Activated CD8-positive, alpha-beta memory T cell treated with anti-CD3 and anti-CD28 coated beads, Interleukin-2, amount 50 U/mL, for 4 hours (primary cell): ENCODE measurements at places on chromosomes 3 and 15.

- DNase-seq: no peak
Measured at GRCh38 chr3:32632533-32633265, 52.3 kb upstream of the CNOT10 start.

DNA sequence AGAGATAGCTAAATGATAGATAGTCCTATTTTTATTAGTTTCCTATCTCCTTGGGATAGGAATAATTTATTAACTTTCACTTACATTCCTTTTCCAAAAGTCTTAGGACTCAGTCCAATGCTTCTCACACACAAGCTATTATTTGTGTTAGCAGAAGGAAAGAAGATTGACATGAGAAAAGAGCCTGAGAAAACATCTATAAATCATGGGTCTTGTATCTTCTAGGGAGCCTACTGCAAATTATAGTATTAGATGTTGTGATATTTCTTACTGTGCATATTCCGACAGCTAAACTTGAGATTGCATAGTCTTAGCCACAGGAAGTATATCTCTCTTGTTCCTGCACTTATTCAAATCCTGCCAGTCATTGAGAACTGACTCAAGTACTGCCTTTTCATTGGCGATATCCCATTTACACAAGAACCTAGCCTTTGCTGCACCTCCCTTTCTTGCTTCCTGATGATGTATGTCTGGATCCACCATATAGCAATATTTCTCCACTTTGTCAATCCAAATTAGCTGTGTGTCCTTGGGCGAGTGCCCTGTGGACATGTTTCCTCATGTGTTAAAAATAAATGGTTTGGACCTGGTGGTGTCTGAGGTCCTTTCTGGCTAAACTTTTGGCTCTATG is 245.1 kb upstream of the LMCD1 start:
- DNase-seq: no peak

DNA sequence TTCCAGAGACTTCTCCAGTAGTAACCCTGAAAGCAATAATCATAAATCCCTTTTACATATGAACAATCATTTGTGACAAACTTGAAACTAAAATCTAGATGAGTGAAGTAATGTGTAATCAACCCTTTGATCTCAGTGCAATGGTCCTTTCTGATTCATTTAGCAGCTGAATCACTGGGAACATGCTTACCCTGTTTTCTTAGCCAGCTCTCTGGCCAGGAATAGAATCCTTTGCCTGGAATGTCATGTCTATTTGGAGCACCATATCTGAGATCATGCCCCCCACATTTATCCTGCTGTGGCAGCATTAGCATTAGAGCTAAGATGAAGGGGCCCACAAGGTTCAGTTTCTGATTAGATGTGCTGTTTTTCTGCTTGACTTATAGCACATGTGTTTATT is 309.8 kb downstream of the OXSM start:
- DNase-seq: no peak

- no peak for DNase-seq
Measured at GRCh38 chr3:142888099-142888480, 793 bp downstream of the PCOLCE2 start.

GRCh38 chr3:35484929-35485530 is 154.3 kb upstream of the ARPP21 start:
- no peak for DNase-seq

- no peak for DNase-seq
Measured at GRCh38 chr3:146598535-146598934, 6.6 kb downstream of the PLSCR5 start.

- DNase-seq: no peak
Measured at GRCh38 chr3:187572441-187572840, 97.8 kb downstream of the SST start.

DNA sequence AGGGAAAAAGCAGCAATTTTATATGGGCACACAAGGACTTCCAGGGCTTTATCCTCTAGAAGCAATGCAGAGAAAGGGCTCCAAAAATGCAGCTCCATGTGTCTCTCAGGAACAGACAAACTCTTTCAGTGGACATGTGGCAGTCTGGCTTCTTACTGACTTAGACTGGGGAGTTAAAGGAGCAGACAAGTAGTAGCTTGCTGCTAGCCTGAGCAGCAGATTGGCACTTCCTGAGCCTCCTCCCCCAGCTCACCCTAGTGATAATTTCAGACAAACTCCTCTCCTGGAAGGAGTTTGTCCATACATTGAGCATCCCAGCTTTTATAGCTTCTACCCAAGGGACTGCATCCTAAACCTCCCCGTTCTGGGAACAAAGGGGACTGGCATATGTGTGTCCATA is 101.7 kb upstream of the MANF start:
- no peak for DNase-seq

DNA sequence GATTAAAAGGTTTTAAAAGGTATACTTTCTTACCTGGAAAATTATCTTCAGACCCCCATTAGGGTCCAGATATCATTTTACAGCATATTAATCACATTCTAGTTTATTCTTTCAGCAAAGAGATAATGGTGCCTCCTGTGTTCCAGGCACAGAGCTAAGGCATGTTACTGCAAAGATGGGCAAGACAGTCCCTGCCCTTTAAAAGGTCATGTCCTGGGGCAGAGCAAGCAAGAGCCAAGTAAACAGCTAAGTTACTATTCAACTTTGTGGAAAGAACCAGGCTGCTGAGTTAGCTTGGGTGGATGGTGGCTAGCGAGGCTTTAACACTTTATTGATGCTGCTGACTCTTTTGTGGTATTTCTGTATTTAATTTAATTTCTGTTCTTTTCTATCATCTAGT is 75.0 kb downstream of the LRRC28 start:
- no peak for DNase-seq

GRCh38 chr15:38549222-38549621 is 15.4 kb downstream of the RASGRP1 start:
- no peak for DNase-seq

DNA sequence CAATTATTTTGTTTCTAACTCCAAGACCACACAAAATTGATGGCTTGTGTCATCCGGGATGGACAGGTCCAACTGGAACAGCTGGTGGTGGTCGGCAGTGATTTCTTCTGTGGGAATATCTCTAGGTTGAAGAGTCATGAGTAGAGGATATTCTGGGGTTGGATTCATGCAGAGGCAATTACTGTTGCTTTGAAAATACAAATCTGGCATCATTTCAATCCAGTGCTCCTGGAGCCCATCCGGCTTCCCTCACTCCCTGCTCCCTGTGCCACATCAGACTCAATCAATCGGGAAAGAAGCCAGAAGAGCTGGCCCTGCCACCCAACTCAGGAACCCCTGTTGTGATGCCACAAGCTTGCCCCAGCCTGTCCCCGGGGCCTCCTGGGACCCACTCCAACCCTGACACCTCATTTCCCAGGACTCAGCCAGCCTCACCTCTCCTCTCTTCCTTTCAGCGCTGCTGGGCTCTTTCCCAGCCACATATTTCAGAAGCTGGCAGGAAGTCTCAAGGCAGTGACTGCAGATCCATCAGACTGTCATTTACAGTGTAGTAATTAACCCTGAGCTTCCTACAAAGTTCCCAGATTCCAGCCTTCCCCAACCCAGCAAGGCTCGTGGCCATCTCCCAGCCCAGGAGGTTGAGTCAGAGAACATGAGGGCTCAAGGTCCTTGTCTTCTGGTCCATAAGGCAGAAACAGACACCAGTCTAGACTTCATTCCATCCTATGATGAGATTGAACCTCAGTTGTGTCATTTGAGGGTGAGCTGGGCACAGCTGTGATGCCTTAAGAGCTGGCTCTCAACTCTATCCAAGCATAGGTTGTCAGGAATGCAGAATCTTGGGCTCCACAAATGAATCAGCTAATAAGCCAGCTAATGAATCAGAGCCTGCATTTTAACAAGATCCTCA is 114.0 kb downstream of the FAM174B start:
- DNase-seq: no peak

DNA sequence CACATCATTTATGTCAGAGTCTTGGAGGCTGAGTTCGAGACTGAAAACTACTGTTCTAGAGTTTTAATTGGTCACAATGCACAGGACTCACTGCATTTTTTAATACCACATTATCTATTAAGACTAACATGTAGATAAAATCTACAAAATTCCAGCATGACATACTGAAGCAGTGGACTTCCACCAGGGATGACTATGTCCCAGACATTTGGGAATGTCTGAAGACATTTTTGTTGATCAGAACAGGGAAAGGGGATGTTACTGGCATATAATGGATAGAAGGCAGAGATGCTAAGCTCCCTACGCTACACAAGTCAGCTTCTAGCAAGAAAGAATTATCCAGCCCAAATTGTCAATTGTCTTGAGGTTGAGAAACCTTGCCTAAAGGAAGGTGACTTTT is 419.0 kb upstream of the TGFBR2 start:
- DNase-seq: no peak

DNA sequence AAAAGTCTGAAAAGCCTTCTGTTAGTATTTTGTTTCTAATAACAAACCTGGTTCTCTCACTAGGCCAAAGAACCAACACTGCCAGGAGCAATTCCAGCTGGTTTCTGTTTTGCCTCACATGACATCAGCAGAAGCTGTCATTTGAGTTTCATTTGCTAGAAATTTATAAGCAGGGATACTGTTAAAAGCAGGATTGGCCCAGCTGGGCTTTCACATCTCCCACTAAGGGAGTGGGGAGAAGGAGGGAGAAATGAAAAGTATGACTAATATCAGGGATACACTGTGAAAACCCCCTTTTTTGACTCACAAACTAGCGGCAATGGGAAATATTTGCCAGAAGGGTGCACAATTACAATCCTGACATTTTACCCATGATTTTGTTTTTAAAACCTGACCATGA is 5.3 kb downstream of the CCDC80 start:
- no peak for DNase-seq
